KG1 (cell line): ENCODE measurements at places on chromosomes 16 and 17.

- no peak for DNase-seq
Observed at GRCh38 chr17:72614871-72615626, 477.4 kb downstream of the SLC39A11 start.

DNA sequence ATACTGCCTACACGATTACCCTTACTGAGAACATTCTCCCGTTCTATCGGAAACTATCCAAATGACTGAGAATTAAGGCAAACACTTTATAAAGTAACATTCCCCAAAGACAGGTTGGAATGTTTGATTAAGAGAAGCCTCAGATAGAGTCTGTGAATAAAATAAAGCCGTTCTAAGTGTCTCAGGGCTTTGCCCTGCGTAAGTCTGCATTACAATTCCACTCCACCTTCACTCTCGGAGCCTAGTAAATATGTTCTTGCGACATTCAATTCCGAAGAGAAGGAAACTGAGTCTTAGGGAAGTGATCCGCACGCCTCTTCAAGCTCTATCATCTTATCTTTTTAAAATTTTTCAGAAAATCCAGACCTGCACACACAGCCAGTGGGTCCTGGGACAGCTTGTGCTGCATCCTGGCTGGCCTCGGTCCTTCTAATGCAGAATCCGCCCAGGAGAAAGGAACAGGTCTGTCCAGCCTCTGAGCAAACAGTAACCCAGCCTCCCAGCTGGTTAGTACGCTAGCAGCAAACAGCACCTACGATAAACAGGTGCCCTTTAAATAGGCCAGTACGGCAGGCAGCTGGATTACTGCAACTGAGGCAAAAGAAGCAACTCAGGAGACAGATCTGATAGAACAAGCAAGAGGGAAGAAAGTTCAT lies 254.1 kb upstream of the IRX3 start:
- no peak for DNase-seq

DNA sequence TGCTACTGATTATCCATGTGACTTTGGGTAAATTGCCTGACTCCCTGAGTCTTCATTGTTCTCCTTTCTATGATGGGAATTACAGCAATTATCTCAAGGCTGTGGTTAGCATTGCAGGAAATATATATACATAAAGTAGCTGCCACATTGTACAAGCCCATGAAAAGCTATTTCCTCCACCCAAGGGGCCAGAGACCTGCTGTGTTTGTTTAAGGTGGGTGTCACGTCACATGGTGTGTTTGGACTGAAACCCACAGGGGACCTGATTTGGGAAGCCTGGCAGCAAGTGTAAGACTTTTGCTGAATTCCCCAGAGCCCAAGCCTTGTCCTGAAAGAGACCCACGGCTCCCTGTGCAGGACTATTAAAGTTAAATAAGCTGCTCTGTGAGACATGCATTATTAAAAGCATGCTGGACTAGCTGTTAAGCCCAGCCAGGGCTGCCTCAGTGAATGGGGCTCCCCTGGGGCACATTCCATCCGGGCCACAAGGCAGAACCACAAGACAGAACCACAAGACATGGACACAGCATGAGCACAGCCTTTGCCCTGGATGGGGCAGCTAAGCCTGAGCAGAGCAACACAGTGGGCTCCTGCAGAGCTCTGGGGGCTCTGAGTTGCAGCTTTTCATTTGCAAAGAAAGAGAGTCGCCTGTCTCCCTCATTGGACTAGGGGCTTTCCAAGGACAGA lies 148.9 kb downstream of the SPACA3 start:
- no peak for DNase-seq

DNA sequence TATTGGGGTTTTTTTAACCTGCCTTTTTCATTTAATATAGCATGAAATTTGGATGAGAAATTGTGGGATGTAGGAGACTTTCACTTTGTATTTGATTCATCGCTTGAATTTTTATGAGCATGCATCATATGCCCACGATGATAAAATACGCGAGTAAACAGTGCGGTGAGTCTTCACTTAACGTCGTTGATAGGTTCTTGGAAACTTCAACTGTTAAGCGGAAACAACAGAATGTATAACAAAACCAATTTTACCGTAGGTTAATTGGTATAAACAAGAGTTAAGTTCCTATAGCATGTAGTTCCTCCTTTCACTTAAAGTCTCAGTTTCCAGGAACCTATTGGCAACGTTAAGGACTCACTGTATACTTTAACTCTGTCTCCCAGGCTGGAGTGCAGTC lies 28.7 kb downstream of the MMP15 start:
- DNase-seq, result no peak

DNA sequence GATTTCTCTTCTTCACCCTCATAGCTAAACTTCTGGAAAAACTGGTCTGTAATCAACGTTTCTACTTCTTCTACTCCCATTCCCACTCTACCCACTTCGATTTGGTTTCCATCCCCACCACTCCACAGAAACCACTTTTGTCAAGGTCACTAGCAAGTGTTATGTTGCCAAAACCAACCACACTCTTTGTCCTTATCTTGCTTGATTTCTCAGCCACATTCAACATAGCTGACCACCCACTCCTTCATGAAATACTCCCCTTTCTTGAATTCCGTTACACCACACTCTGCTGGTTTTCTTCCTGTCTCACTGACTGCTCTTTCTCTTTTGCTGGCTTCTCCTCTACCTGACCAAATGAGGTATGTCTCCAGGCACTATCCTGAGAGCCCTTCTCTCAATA lies 11.9 kb downstream of the IKZF3 start:
- no peak for DNase-seq

DNA sequence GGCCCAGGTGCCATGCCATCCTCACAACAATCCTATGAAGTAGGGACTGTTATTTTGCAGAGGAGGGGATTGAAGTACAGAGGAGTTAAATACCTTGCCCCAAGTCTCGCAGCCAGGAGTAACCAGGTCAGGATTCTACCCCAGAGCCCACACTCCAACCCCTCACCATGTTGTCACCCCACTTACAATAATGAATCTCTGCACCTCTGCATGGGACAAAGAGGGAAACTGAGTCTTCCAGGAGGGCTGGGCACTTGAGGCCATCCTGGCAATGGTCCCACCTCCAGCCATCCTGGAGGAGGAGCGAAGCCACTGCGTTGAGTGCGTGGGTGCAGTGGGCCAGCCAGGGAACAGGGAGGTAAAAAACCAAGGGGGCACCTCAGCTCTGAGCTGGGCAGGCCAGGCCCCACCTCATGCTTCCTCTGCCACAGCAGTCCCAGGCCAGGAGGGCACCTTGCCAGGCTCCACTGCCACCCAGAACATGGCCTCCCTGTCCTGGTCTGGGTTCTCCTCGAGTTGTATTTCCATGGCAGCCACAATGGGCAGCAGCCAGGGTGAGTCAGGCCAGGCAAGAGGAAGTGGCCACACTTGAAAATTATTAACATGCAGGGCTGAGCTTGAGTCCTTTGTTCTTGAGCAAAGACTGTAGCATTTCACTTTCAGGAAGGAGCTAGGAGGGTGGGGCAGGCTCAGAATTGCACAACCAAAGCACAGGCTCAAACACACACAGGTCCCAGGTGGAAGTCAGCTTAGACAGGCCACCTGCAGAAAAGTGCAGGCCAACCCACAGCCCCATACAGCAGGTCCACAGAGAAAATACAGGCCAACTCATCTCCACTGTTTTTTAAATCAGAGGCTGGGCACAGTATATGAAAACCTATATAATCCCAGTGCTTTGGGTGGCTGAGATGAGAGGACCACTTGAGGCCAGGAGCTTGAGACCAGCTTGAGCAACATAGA lies 52.1 kb downstream of the CUEDC1 start:
- peak; percentile 21 for DNase-seq

DNA sequence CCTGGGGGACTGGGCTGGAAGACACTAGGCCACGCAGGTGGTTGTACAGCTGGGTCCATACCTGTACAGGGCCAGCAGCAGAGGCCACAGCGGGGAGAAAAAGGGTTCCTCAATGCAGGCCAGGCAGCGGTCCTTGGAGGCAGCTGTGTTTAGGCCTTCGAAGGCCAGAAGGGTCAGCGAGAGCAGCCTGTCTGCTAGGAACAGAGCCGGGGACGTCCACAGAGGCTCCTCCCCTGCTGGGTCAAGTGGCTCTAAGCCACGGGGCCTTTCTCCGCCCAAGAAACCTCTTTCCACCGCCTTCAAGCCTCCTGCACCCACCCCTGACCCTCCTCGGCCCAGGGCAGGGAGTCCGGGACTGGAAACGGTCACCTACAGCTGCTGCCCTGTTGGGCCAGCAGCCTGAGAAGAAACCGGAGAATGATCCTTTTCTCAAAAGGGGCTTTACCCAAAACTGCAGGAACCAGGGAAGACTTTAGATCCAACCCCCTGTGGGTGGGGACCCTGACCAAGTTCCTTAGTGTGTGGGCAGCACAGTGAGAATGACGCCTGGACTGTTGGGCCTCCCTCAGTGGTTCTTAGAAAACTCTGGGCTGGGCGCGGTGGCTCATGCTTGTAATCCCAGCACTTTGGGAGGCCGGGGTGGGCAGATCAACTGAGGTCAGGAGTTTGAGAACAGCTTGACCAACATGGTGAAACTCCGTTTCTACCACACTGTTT lies 8.4 kb upstream of the SPATA2L start:
- DNase-seq, result no peak

DNA sequence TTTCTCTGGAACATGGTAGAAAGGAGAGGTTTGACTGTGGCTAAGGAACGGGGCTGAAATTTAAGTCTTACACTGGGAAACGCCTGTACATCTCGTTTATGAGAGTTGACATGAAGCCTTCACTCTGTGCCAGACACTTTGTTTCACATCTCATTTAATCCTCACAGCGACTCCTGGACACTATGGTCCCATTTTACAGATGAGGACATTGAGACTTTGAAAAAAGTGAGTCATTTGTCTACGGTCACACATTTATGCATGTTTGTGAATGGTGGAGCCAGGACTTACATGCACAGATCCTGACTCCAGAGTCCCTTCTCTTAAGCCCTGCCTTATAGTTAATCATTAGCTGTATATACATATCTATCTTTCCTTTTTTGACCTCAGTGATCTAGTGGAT lies 318.4 kb upstream of the EEF2KMT start:
- DNase-seq, result no peak

DNA sequence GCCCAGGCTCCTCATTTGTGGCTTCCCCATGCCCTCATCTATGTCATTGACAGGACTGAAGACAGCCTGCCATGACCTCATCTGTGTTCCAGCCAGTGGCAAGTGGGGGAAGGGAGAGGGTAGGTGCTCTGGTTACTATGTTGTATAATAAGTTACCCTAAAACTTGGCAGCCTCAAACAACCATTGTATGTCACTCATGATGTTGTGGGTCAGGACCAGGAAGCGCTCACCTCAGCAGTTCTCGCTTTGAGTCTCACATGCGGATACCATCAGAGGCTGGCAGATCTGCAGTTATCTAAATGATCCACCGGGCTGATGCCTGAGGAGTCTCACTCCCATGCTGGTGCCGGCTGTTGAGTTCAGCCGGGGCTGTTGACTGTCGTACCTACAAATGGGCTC lies 89.0 kb upstream of the TMEM97 start:
- DNase-seq, result no peak

GRCh38 chr16:27969574-27969973 lies 93.9 kb downstream of the GSG1L start:
- no peak for DNase-seq

DNA sequence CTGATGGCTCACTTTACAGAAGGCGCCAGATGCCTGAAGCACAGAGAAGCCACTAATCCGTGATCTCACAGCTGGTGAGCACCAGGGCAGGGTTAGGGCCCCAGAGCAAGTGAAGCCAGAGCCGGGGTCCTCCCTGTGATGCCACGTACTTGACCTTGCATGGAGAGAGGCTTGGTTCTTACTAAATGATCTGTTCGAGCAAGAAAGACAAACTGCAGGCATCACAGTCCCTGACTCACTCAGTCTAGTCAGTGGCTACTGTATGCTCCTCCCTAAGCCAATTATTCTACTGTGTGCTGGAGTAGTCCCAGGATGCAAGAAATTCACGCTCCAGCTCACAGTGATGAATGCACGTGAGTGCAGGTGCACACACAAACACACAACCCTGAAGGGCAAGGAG lies 55.4 kb downstream of the SDK2 start:
- DNase-seq, result no peak

DNA sequence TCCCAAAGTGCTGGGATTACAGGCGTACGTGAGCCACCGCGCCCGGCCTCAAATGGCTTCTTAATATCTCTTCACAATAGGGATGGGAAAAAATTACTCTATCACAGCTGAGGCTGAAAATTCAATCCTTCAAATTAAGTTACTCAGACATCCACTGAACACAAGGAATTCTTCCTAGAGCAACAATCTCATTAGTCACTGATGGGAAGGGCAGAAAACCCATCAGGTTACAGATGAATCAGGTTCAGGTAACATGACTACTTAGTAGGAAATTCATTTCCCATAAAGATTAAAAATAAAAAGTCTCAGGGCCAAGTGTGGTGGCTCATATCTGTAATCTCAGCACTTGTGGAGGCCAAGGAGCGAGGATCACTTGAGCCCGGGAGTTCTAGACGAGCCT lies 42.5 kb upstream of the ABR start:
- DNase-seq, result no peak

DNA sequence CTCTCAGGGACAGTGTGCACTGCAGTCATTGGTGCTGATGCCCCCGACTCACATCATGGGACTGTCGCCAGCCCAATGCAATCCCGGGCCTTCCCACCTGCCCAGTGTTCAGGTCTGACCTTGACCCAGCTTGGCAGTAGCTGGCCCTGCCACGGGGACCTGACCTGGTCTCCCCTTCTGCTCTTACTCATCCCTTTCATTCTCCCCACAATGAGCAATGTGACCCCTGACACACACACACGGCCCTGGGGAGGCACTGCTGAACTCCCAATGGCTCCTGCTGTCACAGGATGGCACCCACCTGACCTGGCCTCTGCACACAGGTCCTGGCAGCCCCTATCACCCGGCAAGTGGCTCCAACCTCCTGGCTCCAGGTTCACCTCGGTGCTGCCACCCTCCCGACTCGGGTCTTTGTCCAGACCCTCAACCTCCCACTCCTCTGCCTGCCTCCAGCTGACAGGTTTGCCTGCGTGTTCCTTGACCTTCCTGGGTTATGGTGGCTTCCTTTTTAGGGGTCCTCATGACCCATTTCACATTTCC lies 6.6 kb downstream of the CD300C start:
- no peak for DNase-seq

DNA sequence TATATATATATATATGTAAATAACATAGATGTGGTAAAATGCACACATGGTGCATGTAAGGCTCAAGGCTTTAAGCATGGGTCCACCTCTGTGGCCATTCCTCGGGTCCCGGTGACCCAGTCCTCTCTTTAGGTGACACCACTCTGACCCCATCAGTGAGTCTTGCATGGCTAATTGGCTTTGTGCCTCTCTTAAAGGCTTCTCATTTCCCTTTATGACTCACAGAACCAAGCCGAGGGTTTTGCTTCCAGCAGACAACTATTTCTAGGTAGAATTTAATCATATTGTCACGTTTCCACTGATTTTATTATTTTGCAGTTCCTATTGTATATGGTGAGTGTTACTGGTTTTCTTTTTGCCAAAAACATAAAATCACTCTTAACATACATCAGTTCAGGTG lies 59.7 kb downstream of the PLCG2 start:
- peak; percentile 34 for DNase-seq

GRCh38 chr17:80354336-80354735 lies 60.6 kb upstream of the ENDOV start:
- DNase-seq, result no peak

- DNase-seq, result no peak
Observed at GRCh38 chr16:76583945-76584344, 306.7 kb downstream of the CNTNAP4 start.
